NCI-H2171 treated with DMSO at 0.1 percent for 48 hours (cell line): ENCODE measurements at places on chromosomes 13 and 19.
A peak's percentile ranks its signal among the peaks of the same experiment; 100 is the strongest.

DNA sequence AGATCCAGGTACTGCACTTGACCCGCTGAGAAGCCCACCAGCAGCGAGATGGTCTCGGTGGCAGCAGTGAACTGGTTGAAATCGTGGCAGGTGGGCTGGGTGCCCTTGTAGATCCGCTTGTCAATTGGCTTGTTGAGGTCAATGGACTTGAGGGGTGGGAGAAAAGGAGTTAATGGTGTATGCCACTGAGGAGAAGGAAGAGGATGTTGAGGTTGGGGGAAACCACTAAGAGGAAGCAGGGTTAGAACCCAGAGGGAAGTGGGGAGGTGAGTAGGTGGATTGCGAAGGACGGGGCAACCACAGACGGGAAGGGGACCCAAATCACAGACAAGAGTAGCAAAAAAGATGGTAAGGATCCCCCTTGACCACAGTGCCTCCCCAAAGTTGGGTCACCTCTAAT, 1.7 kb downstream of the DMWD start:
- no peak for DNase-seq

GRCh38 chr19:10861103-10861651, 10.2 kb upstream of the CARM1 start:
- peak; percentile 14 for DNase-seq

DNA sequence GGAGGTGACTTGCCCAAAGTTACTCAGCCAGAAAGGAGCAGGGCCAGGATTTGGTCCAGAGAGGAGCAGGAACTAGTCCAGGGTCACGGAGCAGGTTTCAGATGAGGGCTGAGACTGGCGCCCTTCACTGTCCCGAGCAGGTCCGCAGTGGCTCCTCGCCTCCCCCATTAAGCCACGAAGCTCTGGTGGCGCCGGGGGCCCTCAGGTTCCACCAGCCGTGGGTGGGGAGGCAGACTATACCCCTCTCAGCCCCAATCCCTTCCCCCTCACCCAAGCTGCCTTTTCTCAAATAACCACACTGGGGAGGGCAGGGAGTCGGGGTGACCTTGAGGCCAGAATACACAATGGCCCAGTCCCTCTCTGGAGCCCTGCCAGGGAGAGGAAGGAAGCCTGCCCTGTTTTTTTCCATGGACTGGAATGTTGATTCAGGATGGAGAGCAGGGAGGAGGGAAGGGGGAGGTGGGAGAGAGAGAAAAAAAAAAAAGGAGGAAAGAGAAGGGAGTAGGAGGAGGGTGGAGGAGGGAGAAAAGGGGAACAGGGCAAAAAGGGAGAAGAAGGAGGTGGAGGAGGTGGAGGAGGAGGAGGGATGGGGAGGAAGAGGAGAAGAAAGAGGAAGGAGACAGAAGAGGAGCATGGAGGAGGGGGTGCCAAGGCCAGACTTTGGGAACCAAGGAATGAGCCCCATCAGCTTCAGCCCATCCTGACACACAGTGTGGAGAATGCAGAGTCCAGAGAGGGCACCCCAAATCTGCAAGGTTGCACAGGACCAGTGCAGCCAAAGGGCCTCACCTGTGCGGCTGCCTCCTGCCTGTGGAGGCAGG, 19.7 kb downstream of the CEACAM16 start:
- no peak for DNase-seq

DNA sequence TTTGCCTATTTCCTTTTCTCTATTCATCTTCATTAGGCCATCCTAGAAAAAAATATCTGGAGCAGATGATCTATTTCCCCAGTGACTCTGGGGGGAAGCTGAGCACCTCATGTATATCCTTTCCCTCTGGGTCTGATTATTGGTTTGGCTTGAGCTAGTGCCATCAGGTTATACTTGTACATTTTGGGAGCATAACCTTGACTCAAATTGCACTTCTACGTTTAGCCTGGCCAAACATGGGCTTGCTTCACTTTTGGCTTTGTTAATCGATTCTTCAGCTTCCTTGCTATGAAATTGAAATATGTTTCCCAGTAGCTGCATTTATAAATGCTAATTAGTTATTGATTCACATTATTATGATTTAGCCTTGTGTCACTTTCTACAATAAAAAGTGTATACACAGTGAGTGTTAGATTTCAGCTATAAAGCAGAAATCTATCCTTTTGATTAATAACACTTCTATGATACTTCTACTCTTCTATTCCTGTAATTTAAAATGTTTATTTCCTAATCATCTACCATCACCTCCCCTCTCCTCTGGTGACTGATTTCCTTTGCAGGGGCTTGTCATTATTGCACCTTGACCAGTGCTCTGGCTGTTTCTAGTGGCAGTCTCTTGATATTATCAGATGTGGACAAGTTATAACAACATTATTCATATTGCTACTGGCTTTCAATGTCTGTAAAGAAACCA, 37.3 kb downstream of the TNFSF11 start:
- DNase-seq: no peak

DNA sequence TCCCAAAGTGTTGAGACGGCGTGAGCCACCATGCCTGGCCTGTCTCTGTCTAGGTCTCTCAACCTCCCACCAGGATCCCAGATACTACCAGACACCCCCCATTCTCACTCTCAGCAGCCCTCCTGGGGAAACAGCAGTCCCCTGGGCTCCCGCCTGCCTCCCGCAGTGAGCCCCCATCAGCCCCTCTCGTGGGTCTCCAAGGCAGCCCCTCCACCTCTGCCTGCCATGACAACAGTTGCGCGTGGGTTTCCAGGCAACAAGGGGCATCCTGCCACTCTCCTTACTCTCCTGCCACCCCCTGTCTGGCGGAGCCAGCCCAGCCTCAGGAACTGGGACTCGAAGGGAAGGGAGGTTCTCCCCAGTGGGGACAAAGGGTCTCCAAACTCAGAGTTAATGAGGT, 5.2 kb downstream of the LRRC4B start:
- DNase-seq: no peak

- DNase-seq: no peak
Observed at GRCh38 chr19:29517412-29517811, 8.4 kb upstream of the VSTM2B start.

- DNase-seq: peak; percentile 63
Observed at GRCh38 chr19:45123440-45123850, 30.5 kb downstream of the PPP1R37 start.

DNA sequence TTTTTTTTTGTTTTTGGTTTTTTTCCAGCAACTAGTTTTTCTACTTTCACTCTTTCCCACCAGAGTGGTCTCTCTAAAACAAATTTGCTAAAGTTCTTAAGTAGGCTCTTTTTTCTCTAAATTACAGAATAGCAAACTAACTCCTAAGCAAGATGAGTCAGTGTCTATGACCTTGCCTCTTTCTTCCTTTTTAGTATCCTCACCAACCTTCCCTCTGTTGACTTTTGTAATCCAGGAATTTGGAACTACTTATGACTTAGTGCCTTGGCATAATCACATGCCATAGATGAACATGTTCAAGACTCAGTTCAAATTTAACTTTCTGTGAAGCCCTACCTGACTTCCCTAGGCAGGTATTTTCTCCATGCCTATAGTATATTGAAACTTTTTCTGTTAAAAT, 32.3 kb upstream of the AKAP11 start:
- no peak for DNase-seq

DNA sequence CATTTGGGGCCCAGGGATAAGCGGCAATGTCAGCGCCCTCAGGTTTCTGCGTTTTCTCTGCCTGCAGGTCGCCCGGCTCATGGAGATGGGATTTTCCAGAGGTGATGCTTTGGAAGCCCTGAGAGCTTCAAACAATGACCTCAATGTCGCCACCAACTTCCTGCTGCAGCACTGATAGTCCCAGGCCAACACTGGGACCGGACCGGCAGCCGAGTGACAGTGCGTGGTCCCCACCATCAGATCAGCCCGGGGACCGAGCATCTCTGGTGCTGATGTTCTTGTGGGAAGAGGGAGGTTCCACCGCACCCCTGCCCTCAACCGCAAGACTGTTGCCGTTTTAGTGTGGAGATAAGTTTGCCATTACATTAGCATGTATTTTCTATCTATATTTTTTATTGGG, 78.0 kb upstream of the GPR183 start:
- no peak for DNase-seq

DNA sequence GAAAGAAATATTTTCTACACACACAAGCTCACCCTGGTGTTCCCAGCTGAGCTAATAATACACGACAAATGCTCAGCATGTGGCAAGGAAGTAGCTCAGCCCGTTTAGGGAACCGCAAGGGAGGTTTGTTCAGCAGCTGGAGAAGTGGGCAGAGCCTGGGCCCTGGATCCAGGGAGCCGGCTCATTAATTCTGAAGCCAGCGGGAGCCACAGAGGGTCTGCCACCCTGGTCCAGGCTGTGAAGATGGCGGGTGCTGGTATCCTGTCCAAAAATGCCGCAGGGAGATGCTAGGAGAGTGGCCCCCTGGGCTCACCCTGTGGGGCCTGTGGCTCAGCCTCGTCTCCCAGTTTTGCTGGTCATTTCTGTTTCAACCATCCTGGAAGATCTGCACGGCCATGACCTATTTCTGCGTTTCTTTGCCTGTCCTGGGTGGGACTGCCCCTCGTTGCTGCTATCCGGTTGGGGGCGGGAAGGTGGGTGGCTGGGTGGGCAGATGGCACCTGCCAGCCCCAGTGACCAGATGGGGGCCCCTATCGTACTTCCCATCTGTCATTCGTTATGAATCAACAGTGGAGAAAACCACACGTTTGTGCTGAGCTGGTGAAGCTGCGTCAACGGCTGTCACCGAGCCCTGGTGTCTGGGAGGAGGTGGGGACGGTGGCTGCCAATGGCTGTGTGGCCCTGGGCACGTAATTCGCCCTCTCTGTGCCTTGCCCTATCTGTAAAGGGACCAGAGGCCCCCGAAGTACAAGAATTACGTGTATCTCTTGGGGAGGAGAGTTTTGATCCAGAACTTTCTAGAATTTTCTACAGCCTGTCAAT, 2.7 kb upstream of the GNA15 start:
- DNase-seq: peak; percentile 97

GRCh38 chr13:95604556-95604915, 40.0 kb downstream of the DZIP1 start:
- DNase-seq: no peak

GRCh38 chr13:48712141-48712540, 58.4 kb downstream of the CYSLTR2 start:
- DNase-seq: no peak

DNA sequence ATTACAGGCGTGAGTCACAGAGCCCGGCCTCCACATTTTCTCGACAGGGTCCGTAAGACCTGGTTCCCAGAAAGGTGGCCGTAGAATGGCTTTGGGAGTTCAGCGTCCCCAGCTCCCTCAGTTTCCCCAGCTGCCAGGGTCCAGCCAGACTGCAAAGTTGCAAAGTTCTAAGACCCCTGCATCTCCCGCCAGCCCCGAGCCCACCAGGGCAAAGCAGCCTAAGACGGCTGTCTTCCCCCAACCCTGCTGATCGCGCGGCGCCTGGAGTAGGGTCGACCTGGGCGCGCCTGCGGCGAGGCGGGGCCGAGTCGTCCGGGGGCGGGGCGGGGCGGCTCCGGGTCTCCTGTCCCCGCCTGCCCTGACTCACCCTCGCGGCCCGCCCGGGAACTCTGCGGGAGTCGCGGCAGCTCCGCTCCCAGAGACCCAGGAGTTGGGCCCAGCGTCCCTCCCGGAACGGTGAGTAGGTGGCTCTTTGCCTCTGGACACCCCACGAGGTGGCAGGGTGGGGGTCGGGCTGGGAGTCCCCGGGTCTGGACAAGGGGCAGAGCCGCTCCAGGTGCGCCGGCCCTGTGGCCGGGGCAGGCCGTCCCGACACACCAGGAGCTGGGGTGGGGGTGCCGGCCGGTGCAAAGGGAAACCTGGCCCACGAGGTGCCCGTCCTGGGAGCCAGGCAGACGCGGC, at the start of gene LRRC8E:
TSS of gene LRRC8E (plus strand) at position 366 of the 681 bp plus-strand sequence. CDS start 7,094 bp downstream, outside the sequence.
- DNase-seq: no peak

- no peak for DNase-seq
Observed at GRCh38 chr13:103066781-103067345, 646 bp upstream of the SLC10A2 start.

- no peak for DNase-seq
Observed at GRCh38 chr19:36573895-36574720, 1.0 kb upstream of the ZNF529 start.

GRCh38 chr13:80259159-80259558, 81.8 kb downstream of the SPRY2 start:
- no peak for DNase-seq

DNA sequence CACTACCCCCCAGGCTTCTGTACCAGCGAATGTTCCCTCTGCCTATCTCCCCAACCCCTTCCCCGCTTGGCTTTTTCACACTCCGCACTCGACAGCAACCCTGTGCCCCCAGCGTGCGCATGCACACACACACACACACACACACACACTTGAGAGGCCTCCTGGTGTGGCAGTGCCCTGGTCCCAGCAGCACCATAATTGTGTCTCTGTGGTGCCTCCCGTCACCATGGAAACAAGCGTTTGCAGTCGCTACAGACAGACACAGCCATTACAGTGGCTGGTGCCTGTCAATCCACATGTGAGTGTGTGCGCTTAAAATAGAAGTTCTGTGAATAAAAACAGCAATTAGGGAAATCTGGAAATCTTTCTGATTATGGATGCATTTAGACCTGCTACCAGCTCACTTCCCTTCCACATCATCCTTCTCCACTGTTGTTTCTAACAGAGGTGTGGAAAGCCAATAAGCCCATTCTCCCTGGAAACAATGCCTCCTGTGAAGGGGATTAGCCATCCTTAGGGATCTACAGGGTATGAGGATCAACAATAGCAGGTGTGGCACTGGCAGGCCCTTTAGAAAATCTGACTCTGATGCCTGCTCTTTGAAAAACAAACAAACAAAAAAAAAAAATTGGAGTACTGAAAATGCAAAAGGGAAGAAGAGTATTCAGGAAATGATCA, 146.3 kb downstream of the DCLK1 start:
- peak; percentile 13 for DNase-seq

GRCh38 chr19:35991731-35992450, 3.1 kb upstream of the SDHAF1 start:
- DNase-seq: peak; percentile 42

- no peak for DNase-seq
Observed at GRCh38 chr19:51458899-51459505, 748 bp upstream of the SIGLEC8 start.
